ENCODE measurements at places on chromosomes 7 and 10.
A peak's percentile ranks its signal among the peaks of the same experiment; 100 is the strongest.

DNA sequence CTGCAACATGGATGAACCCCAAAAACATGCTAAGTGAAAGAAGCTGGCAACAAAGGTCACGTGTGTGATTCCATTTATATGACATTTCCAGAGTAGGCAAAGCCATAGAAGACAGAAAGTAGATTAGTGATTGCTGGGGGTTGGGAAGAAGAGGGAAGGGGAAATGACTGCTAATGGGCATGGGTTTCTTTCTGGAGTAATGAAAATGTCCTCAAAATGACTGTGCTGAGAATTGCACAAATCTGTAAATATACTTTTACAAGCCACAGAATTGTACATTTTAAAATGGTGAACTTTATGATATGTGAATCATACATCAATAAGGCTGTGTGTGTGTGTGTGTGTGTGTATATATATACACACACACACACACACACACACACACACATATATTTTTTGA, 15.8 kb downstream of the MMS19 start:
- DNase-seq: no peak

DNA sequence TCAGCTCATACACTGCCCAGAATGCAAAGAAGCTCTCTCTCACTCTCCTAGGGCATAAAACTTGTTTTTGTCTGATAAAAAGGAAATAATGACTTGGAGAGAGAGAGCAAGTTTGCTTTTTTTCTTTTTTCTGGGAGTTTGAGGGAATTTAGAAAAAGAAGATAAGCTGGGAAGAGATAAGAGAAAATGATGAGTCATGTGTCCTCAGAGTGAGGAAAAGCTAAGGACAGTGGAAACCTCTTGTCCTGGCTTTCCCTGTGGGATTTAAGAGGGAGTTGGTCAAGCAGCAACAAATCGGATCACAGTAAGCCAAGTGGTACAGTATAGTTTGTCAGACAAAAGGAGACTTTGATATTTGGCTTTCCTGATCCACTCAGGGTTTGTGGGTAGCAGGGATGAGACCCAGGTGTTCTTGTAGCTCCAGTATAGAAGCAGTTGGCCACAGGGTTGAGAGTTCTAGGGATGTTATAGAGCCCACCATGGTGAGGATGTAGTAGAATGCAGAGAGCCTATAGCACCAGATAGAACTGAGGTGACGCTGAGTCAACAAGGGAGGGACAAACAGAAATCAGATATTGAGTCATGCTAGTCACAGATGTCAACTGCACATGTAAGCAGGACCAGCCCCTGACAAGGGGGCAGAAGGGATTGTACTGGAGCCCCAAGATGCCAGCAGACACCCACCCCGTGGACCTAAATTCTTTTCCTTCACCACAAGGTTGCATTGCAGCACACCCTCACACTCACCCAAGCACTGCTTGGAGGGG, 219.3 kb upstream of the TAC1 start:
- DNase-seq: no peak

GRCh38 chr7:135102372-135102771, 45.5 kb upstream of the TMEM140 start:
- DNase-seq: no peak

DNA sequence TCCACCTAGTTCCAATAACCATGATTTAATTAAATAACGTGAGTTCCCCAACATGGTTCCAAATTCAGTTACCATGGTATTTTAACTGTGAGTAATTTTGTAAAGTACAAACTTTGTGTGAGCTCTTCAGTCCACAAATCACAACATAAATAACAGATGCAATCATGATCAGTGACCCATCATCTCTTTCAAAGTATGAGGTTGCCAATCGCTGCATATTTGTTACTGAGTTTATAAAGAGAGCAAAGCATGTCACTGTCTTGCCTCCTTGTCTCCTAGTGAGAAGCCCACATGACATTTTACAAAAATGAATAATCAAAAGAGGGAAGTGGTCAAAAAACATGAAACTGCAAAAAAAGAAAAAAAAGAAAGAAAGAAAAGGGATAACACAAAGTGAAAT, 69.1 kb upstream of the PDSS1 start:
- DNase-seq: no peak

- DNase-seq: no peak
Observed at GRCh38 chr7:32774541-32774951, 117.0 kb downstream of the KBTBD2 start.

DNA sequence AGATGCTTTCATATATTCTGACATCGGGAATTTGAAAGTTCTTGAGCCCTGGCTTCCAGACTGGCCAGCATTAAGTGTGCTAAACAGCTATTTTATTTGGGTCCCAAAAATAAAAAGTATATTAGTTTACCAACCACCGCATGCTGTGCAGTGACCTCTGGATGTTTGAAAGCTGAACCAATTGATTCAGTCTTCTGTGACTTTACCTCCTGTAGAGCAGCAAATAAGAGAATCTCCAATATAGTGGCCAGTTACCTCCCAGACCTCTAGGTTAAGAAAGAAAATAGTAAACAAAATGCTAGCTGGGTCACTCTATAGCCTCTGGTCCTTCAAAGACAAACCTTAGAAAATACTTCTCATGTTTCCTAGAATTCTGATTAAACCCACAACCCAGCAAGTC, 424.6 kb upstream of the NFE2L3 start:
- DNase-seq: no peak

DNA sequence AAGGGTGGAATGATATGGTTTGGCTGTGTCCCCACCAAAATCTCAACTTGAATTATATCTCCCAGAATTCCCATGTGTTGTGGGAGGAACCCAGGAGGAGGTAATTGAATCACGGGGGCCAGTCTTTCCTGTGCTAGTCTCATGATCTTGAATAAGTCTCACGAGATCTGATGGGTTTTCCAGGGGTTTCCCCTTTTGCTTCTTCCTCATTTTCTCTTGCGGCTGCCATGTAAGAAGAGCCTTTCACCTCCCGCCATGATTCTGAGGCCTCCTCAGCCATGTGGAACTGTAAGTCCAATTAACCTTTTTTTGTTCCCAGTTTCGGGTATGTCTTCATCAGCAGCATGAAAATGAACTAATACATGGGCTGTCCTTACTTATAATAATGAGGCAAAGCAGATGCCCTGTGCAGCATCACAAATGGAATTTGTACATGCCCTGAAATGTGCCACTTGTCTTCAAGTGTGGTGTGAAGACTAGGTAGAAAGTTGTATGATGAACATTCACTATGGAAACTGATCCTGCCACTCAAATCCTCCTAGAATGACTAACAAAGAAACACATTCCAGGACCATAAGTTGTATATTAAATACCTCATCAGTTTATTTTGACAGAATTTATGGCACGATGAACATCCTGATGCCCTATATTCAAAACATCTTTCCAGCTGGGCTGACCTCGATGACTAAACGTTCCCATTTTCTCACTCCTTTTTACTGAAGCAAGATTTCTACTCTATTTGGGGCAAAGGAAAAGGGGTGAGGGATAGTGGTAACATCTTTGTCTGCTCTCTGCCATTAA, 122.8 kb upstream of the CTTNBP2 start:
- DNase-seq: peak; percentile 79

DNA sequence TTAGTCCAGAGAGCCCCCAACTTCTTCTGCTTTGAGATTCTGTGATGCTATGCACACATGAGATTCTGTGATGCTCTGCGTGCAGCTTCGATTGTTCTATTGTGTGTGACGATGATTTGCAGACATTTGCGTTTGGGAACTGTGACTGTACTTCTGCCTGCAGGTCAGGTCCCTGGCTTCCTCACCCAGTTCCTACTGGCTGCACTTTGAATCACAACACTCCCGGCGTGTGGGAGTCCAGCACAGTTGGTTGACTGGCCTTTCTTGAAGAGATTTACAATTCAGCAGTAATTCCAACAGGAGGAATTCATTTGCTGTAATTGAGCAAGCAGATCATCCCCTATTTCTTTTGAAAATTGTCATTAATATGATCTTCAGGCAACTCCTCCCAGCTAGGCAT, 252.2 kb upstream of the YAE1 start:
- DNase-seq: no peak

DNA sequence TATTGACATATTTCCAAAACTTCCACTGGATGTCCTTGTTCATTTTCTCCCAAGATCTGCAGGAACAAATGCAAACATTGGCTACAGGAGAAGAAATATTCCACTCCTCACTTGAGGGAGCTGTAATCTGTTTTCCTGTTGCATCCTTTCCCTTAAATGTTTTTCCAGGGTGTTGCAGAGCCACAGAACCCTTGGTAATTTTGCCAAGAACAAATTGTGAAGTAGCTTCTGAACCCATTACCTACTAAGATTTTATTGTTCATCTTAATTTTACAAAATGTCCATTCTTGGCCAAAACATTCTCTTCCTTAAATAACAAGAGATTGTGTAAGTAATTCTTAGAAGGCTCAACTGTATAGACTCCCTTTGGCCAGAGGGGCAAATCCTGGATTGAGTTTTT, 177.0 kb downstream of the GNAT3 start:
- no peak for DNase-seq

DNA sequence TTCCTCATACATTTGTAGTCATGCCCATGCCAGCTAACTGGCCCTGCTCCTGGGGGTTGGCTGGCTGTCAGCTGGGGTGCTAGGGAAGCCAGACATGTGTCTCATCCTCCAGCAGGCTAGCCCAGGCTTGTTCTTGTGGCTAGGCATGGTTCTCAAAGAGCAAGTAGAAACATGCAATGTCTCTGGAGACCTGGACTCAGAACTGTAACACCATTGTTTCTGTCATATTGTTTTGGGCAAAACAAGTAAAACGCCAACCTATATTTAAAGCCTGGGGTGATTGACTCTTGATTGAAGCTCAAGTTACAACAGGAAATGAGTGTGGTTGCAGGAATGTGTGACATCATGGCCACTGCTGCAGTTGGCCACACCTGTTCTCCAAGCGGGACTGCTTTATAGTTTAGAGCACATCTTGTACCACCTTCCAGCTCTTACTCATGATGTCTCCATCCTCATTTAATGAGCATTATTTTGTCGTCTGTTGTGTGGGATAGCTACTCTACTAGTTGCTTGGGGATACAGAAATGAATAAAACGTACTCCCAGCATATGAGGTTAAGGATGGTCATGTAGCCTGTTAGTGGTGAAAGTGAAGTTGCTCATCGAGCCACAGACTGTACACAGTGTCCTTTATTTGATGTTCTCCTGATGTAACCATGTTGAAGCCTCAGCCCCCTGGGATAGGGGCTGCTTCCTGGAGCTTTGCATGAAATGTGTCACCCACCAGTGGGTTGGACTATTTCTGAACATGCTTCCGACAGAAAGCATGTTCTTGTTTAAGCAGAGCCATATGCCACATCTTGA, 168.4 kb downstream of the SORCS3 start:
- peak; percentile 85 for DNase-seq

GRCh38 chr10:35822316-35822715, 180.2 kb upstream of the FZD8 start:
- DNase-seq: peak; percentile 77

- DNase-seq: peak; percentile 2
Observed at GRCh38 chr7:88429382-88429781, 122.7 kb upstream of the STEAP4 start.

- DNase-seq: peak; percentile 36
Observed at GRCh38 chr10:117165538-117166417, 27.7 kb upstream of the VAX1 start.

DNA sequence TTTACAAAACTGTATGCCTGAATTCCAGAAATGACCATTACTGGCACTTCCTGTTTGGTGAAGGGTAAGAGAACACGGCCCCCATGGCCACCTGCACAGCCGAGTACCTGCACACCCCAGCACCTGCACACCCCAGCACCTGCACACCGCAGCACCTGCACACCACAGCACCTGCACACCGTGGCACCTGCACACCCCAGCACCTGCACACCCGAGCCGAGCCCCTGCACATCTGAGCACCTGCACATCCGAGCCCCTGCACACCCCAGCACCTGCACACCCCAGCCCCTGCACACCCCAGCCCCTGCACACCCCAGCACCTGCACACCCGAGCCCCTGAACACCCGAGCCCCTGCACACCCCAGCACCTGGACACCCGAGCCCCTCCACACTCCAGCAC, 243.5 kb downstream of the DNAJB6 start:
- no peak for DNase-seq
